RWPE2 (cell line): ENCODE measurements at places on chromosomes 4 and X.

GRCh38 chr4:128825226-128825625 lies 15.7 kb downstream of the JADE1 start:
- H3K27ac ChIP-seq, result peak overlapping the region; percentile 76
- H3K27me3 ChIP-seq, result no peaks in the 10 kb centered on the region
- no peak overlapping the region for H3K4me3 ChIP-seq
- peak; percentile 69 for DNase-seq
- H3K36me3 ChIP-seq, result peaks cover 8% of the 10 kb centered on the region
- H3K4me1 ChIP-seq, result peaks cover 32% of the 10 kb centered on the region

DNA sequence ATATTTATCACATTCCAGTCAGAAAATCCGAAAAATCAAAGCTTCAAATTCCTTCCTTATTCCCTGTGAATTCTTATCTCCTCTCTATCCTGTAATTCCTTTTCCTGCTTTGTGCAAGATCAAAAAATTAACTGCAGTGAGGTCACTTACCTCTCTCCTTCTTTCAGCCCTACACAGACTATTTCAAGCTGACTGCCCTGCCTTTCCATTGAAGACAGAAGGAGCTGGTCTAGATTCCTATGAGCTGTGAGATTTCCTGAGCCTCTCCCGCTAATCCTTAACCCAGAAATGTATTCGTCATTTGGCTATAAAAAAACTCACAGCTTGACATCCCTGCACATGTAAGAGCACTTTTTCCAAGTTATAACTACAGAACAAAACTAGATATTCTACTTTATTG lies 26.6 kb downstream of the TRIML2 start:
- no peaks in the 10 kb centered on the region for H3K27me3 ChIP-seq
- H3K27ac ChIP-seq, result no peak overlapping the region
- DNase-seq, result no peak

DNA sequence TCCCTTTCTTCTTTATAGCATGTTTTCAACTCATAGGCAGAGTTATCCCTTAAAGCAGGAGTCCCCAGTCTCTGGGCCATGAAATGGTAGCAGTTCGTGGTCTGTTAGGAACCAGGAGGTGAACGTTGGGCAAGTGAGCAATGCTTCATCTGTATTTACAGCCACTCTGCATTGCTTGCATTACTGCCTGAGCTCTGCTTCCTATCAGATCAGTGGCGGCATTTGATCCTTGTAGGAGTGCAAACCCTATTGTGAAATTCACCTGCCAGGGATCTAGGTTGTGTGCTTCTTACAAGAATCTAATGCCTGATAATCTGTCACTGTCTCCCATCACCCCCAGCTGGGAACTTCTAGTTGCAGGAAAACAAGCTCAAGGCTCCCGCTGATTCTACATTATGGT lies 39.8 kb downstream of the DTHD1 start:
- no peak for DNase-seq
- H3K27me3 ChIP-seq, result no peaks in the 10 kb centered on the region
- no peak overlapping the region for H3K27ac ChIP-seq
- H3K36me3 ChIP-seq, result no peaks in the 10 kb centered on the region
- H3K4me1 ChIP-seq, result no peaks in the 10 kb centered on the region

- no peaks in the 10 kb centered on the region for H3K36me3 ChIP-seq
- H3K27me3 ChIP-seq, result no peaks in the 10 kb centered on the region
- peaks cover 3% of the 10 kb centered on the region for H3K4me1 ChIP-seq
- DNase-seq, result no peak
- H3K4me3 ChIP-seq, result no peak overlapping the region
- H3K27ac ChIP-seq, result no peak overlapping the region
Measured at GRCh38 chrX:119477812-119478232, 9.6 kb downstream of the SLC25A5 start.

DNA sequence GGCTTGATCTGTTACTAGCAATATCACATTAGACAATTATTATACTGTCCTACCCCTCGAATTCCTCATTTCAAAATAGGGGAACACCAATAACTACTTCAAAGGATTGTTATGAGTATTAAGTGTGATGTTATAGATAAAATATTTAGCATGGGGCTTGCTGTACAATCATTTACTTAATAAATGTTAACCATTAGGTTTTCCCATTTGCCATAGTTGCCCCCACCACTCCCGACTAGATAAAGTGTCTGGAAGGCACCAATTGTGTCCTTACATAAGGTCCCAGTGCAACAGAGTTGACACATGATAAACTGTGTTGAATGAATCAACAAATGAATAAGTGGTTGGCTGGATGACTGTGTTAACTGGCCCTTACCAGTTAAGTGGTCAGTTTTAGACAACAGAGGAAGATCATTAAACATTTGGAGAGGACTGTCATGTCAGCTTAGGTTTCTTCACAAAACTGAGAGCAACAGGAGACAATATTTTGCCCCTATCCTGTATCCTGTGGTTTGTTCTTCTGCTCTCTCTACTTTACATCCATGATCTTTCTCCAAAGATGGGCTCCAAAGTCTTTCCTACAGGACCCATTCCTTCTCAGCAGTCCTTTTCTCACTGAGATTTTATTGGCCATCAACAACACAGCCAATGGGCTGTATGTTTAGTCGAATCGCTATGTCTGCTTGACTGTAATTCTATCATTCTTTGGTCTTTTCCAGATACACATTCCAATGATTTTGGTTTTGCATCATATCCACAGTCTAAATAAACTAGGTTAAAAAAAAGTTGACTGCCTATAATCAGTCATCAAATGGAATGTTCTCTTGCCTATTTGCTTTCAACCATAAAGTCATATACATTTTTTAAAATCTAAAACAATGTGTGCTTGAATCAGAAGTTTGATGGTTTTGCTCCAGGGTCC lies 74.4 kb downstream of the RNF150 start:
- no peak for DNase-seq
- H3K27me3 ChIP-seq, result no peaks in the 10 kb centered on the region
- no peaks in the 10 kb centered on the region for H3K4me1 ChIP-seq
- H3K4me3 ChIP-seq, result no peak overlapping the region
- H3K27ac ChIP-seq, result no peak overlapping the region
- no peaks in the 10 kb centered on the region for H3K36me3 ChIP-seq

DNA sequence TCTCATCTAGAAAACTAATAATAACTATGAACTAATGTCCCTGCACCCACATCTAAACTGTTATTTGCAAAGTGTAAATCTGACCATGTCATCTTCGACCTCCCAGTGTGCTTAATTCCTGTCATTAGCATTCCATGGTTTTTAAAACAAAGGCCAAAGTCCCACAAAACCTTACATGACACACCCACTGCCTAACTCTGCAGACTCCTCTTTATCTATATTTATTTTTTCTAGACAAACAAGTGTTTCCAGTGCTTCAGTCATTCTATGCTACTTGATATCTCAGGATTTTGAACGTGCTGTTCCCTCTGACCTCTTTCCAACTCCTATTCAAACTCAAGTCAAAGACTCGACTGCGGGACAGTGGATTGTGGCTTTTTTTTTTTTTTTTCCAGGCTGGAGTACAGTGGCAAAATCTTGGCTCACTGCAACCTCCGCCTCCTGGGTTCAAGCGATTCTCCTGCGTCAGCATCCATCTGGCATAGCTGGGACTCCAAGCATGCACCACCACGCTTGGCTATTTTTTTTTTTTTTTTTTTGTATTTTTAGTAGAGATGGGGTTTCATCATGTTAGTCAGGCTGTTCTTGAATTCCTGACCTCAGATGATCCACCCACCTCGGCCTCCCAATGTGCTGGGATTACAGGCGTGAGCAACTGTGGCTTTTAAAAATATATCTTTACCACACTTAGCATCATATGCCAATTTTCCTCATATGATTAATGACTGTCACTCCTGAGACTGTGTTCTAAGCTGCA lies 1511.0 kb downstream of the ARAP2 start:
- H3K4me1 ChIP-seq, result no peaks in the 10 kb centered on the region
- no peaks in the 10 kb centered on the region for H3K27me3 ChIP-seq
- DNase-seq, result no peak
- H3K27ac ChIP-seq, result no peak overlapping the region

- no peak overlapping the region for H3K4me3 ChIP-seq
- no peaks in the 10 kb centered on the region for H3K36me3 ChIP-seq
- H3K27ac ChIP-seq, result no peak overlapping the region
- no peaks in the 10 kb centered on the region for H3K4me1 ChIP-seq
Measured at GRCh38 chr4:107791902-107792301, 32.8 kb upstream of the SGMS2 start.

DNA sequence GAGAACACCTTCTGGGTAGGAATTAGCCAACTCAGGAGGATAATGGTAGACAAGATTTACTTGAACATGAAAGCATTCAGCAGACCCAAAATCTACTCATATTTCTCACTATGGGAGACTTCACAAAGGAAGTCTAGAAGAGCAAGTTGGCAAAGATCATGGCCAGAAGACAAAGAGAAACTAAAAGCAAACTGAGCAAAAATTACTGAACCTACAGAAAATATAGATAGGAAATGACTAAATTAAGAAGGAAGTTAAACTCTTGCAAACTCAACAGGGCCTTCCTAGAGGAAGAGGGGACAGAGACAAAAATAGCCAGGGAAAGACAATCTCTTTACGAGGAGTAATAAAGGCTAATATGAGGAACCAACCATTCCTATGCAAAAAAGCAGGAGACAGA lies 18.7 kb downstream of the CORIN start:
- H3K4me3 ChIP-seq, result no peak overlapping the region
- DNase-seq, result no peak
- no peaks in the 10 kb centered on the region for H3K36me3 ChIP-seq
- H3K27ac ChIP-seq, result no peak overlapping the region
- no peaks in the 10 kb centered on the region for H3K27me3 ChIP-seq
- H3K4me1 ChIP-seq, result no peaks in the 10 kb centered on the region

DNA sequence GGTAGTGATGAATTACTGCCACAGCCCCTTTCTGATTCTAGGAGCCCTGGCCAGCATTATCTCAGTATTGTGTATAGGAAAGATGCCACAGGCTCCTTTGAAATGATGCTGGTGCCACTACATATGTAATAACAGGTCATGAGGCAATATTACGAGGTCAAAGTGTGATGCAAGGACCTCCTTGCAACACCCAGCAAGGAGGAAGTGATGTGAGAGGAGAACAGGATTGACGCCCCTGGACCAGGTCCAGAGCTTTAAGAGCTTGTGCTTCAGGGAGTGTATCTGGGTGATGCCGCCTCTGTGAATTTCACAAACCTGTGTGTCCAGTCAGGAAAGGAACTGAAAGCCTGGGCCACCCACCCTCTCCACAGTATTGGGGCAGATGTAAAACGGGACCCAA lies 261.8 kb downstream of the MID1IP1 start:
- H3K4me3 ChIP-seq, result no peak overlapping the region
- H3K27ac ChIP-seq, result no peak overlapping the region
- no peak for DNase-seq
- H3K36me3 ChIP-seq, result no peaks in the 10 kb centered on the region
- H3K4me1 ChIP-seq, result no peaks in the 10 kb centered on the region

DNA sequence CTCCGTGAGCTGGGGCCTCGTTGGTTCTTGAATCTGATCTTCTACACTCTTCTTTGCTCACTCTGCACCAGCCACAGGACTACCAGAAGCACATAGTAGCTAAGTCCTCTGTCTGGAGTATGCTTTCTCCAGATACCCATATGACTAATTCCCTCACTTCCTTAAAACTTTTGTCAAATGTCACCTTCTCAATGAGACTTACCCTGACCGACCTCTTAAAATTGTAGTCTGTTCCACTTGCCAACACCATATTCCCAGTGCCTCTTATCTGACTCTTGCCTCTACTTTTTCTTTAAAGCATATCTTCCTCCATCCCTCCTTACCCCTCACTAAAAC lies 10.0 kb downstream of the PARM1 start:
- DNase-seq, result no peak
- no peaks in the 10 kb centered on the region for H3K4me1 ChIP-seq
- no peaks in the 10 kb centered on the region for H3K36me3 ChIP-seq
- H3K4me3 ChIP-seq, result no peak overlapping the region

DNA sequence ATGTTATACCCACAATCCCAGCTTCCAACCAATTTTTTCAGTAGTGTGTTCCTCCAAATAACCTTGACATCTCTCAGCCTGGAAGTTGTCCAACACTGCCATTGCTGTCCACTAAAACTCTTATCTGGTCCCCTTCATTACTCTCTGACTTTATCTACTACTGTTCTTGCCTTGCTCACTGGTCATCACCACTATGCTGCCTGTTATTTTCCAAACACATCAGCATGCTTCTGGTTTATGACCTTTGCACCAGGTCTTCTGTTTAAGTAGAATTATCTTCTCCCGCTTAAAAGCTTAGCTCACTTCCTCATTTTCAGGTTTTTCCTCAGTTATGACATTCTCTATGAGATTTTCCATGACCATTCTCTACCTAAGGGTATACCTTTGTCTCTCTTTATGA lies 5.5 kb downstream of the ELMOD2 start:
- no peak for DNase-seq
- H3K27me3 ChIP-seq, result no peaks in the 10 kb centered on the region
- H3K4me3 ChIP-seq, result no peak overlapping the region
- peaks cover 18% of the 10 kb centered on the region for H3K4me1 ChIP-seq
- H3K36me3 ChIP-seq, result peaks cover 25% of the 10 kb centered on the region

DNA sequence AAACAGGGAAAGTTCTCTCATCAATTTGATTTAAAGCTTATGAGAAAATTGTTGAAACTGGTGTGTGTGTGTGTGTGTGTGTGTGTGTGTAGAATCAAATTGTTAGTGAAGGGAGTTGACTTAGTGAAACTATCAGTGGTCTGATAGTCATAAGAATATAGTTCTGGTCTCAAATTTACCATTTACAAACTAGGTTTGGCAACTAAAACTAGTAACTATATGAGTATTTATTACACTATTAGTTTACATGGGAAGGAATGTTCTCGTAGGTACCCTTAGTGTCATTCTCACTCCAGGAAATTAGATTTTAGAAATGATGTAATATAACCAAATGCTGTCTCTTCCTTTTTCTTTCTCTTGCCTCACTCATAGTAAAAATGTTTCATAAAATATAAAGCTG lies 11.9 kb downstream of the SULT1E1 start:
- H3K4me1 ChIP-seq, result no peaks in the 10 kb centered on the region
- H3K27me3 ChIP-seq, result no peaks in the 10 kb centered on the region
- no peak for DNase-seq
- H3K4me3 ChIP-seq, result no peak overlapping the region
- H3K27ac ChIP-seq, result no peak overlapping the region

DNA sequence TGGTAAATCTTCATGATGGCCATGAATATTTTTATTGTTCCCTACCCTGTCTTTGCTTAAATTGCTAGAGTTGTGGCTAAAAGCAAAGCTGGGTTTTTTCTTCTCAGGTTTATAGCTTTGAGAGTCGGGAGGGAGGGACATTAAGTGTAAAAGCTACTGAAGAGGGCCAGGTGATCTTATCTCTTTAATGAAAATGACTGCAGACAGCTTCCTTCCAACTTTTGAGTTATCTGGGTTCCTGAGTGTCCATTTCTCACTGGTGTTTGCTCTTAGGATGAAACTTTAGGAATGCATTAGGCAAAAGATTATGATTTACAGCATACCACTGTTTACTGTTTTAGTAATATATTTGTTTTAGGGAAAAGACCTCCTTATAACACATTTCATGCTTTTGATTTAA lies 187.7 kb downstream of the SHROOM3 start:
- H3K27ac ChIP-seq, result peak overlapping the region; percentile 73
- H3K4me3 ChIP-seq, result no peak overlapping the region
- H3K36me3 ChIP-seq, result no peaks in the 10 kb centered on the region
- H3K27me3 ChIP-seq, result no peaks in the 10 kb centered on the region
- peaks cover 27% of the 10 kb centered on the region for H3K4me1 ChIP-seq
